ENCODE measurements at places on chromosomes 3 and 15.

GRCh38 chr15:83102346-83102745, 5.1 kb upstream of the TM6SF1 start:
- no peak for DNase-seq

- no peak for DNase-seq
Measured at GRCh38 chr3:133055339-133055738, 17.1 kb downstream of the TMEM108 start.

GRCh38 chr15:48875241-48875960, 2.5 kb upstream of the EID1 start:
- DNase-seq = no peak

DNA sequence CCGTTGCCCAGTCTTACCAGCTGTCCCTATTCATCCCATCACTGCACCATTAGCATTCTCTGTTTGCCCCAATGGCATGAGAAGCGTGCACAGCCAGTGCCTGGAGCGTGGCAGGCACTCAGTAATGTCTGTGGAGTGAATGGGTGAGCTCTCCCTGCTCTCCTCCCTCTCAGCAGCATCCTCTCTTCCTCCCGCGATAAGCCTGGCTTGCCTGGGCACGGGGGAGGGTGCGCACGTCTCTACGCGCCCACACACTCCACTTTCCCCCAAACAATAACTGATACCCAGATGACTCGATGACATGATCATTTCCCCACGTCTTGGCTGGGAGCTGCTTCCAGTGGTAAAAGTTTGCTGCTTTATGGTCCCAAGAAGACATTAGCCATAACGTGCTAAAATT, 81.8 kb upstream of the LINGO1 start:
- no peak for DNase-seq

DNA sequence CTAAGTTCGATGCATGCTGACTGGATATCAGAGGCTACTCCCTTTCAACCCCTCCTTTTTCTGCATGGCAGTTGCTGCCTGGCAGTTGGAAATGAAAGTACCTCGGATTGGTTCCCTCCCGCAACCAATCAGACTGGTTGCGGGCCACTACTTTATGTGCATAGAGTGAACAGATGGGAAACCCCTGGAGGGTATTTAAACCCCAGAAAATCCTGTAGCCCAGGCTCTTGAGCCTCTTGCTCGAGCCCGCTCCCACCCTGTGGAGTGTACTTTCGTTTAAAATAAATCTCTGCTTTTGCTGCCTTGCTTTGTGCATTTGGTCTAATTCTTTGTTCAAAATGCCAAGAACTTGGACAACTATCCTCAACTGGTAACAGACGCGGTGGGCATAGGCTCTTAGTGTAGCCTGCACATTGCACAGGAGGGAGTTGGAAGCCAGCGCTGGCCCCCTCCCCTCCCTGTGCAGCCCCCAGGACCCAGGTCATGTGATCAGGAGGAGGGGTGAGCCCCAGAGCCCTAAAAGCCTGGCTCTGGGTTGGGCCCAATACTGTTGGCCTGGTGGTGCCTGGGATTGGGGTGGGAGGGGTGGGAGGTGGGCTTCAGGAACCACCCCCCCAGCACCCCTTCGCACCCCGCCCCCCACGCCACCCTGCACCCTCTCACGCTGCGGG, 26.8 kb downstream of the RHCG start:
- no peak for DNase-seq

- no peak for DNase-seq
Measured at GRCh38 chr3:20975188-20975651, 775.8 kb downstream of the ZNF385D start.

- DNase-seq = no peak
Measured at GRCh38 chr3:73484656-73485248, 140.0 kb downstream of the PDZRN3 start.

GRCh38 chr3:78613421-78613879, 1154.3 kb downstream of the ROBO1 start:
- DNase-seq = no peak

GRCh38 chr3:172201870-172202236, 162.5 kb downstream of the FNDC3B start:
- DNase-seq = no peak

- peak; percentile 27 for DNase-seq
Measured at GRCh38 chr3:183988216-183988790, 29.4 kb downstream of the ABCC5 start.

- DNase-seq = no peak
Measured at GRCh38 chr3:174363256-174363655, 495.9 kb upstream of the NAALADL2 start.

DNA sequence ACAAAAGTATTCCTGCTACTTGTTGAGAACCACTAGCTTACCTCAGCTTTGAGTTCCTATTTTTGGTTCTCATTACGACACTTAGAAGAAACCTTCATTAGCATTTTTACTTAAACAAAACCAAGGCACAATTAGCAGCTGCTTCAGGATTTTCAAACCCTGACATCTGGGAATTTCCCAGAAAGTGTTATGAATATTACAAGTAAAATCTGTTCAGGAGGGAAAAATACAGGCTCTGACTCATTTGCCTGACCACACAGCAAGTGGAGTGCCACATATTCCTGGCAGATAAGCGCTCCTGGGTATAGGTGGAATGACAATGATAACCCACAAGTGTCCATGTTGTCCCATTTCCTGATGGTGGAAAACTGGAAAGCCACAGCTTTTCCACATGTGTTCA, 10.3 kb upstream of the RFTN1 start:
- no peak for DNase-seq

DNA sequence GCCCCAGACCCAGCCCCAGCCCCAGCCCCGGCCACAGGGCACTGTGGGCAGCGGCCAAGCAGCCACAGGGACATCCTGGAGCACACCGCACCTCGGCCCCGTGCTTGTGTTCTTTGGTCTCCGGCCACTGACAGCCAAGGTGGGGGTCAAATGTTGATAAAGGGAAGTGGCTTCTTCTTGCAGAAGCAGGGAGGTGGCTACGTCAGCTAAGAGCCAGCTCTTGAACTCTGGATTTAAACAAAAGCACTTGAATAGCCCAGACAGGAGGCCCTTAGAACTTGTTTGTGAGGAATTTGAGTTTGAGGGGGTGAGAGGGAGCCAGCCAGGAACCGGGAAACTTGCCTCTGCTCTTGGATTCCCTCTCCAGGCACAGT, 135.8 kb upstream of the ABHD17C start:
- DNase-seq = no peak

Measured in T-helper 2 cell (primary cell).